Stimulated activated CD4-positive, alpha-beta T cell treated with anti-CD3 and anti-CD28 coated beads, Interleukin-1b, Interleukin-23, amount 100 ng/mL, for 24 hours (primary cell): ENCODE measurements at places on chromosomes 5 and 9.

DNA sequence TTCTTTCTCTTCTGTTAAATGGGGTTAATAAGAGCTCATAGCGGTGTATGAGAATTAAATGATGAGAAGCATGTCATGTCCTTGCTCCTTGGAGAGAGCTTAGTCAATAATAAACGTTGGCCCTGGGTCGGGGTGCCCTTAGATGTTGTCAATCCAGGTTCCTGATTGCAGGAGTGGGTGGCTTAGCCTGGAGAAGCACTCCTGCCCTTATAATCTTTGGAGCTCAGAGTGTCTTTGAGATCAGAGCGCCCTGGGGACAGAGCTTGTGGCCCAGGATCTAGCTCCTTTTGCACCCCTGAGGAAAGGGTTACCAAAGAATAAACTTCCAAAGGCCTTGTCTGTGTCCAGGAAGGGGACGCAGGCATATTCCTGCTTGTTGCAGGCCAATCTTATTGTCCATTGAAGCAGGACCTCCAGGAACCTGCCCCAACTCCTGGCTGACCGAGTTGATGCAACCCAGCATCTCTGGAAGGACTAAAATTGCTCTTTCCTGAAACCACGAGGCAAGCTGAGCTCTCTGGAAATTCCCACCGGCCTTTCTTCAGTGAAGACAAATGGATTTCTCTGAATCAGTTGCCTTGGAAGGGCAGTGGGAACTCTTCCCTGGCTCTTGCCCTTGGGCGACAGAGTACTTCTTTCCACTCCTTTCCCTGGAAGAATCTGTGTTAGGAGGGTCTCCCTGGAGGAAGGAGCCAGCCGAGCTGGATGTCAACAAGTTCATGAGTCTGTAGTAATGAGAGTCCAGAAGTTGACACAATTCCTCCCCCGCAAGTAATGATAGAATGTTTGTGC is 6.4 kb upstream of the AMBP start:
- no peak for DNase-seq

- no peak for DNase-seq
Observed at GRCh38 chr5:63727583-63727982, 234.7 kb downstream of the HTR1A start.

DNA sequence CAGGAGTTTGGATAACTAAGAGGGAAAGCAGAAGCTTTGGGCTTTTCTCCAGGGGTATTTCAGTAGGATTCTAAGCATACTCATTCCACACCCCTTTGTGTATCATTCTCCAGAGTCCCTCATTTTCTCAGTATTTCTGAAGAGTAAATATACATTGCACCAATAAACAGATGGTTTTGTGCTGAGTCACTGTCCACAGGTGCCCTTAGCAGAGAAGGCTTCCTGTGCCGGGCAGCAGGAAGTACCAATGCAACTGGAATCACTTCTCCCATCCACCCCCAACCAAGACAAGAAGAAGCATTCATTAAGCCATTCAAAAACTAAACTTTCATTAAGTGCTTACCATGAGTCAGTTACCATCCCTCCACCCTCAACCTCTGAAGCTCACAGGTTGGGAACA is 3.6 kb upstream of the CCNJL start:
- DNase-seq, result no peak

GRCh38 chr5:118185018-118185417 is 803.3 kb downstream of the DTWD2 start:
- no peak for DNase-seq

- no peak for DNase-seq
Observed at GRCh38 chr5:31682025-31682424, 43.1 kb downstream of the PDZD2 start.

DNA sequence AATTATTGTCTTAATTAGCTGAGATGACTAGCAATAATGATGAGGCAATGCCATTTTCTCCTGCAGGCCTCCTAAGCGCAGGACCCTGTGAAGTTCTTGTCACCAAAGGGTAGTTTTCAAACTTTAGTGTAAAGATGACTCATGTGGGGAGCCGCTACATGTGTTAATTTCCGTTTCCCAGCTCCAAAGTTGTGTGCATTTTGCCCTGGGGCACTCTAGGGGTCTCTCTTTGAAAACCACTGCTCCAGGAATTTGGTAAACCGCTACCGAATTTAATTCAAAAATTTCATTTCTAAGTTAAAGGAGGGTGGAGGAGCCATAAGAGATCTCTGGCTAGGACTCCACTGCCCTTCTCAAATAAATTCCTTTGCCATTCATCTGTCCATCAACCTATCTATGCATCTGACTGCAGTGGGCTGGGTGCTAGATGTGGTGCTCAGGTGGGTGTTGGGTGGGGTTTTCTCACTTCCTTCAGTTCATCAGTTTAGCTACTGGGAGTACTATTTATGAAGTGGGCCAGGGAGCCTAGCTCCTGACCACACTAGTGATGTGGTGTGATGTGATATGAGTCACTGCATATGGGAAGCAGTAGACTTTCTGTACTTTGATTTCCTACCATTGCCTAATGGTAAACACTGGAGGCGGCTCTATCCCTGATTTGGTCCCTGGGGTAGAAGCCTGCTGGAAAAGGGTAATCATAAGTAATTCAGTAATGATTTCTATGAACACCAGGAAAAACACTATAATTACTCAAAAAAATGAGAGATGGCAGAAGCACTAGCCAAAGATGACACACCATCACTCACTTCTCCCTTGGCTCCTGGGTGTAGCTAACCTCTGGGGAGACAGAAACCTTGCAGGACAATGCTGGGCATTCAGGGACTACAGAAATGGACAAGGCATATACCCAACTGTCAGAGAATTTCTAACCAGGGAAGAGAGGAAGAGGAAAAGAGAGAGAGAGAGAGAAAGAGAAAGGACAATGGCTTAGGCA is 4.0 kb upstream of the ZSWIM6 start:
- no peak for DNase-seq

- no peak for DNase-seq
Observed at GRCh38 chr5:116740771-116741170, 166.1 kb upstream of the SEMA6A start.

DNA sequence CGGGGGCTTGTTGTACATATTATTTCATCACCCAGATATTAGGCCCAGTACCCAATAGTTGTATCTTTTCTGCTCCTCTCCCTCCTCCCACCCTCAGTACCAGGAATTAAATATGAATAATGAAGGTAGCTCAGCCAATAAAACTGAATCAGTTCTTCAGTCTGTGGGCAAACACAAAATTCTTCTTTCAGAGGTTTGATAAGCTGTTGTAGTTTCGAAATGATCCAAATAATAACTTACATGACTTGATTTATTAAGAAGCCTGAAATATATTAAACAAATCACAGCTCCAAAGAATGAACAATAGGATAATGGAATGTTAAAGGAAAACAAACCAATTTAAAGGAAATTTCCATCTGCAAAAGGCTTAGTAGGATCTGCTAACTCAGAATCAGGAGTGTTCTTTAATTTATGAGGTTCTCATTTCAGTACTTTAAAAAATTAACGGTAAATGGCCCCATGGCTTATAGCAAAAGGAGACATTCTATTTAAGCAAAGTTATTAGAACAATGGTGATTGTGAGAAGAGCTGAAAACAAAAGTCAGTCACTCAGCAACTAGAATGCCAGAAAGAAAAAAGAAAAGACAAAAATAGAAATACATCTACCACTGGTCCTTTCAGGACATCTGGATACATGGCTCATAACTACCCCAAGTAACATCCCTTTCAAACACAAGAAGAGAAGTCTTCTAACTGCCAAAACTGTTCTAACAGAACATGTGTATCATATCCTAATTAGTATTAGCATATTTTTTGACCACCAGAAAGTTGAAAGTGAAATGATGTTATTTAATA is 62.4 kb downstream of the NR3C1 start:
- DNase-seq, result no peak

DNA sequence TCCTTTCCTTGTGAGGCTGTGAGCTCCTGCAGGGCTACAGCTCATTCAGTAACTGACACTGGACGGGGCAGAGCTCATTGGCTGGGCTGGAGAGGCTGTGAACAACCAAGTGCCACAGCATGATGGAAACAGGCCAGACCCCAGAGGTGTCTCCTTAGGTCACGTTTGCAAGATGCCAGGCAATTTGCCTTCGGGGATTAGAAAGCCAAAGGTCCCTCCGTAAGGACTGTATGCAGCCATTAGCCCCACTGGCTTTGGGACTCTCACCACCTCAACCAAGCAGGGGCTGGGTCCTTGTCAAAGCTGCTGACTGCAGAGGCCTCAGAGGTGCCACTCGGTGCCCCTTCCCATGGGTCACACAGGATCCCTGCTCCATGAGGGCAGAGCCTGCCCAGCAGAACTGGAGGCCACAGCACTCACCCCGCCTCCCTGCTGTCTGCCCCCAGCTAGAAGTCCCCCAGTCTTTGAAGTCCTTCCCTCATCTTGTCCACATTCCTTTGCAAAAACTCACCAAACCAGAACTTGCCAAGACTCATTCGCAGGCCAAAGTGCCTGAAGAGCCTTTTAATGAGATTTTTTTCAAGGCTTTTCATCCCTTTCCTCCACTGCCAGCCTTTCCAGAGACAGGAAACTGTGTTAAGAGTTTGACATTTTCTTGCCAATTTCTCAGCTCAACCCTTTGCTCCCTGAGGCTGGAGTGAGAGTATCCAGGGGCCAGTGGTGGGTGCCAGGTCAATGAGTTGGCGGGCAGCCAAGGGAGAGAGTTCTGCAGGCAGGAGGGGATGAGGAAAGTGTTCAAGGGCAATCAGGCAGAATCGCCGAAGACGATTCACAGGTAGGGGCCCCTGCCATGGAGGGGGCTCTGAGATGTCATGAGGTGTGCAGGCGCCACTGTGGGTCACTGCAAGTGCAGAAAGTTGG is 39.7 kb upstream of the SLC25A51 start:
- no peak for DNase-seq

- no peak for DNase-seq
Observed at GRCh38 chr5:132315529-132316067, 21.4 kb downstream of the SLC22A4 start.

DNA sequence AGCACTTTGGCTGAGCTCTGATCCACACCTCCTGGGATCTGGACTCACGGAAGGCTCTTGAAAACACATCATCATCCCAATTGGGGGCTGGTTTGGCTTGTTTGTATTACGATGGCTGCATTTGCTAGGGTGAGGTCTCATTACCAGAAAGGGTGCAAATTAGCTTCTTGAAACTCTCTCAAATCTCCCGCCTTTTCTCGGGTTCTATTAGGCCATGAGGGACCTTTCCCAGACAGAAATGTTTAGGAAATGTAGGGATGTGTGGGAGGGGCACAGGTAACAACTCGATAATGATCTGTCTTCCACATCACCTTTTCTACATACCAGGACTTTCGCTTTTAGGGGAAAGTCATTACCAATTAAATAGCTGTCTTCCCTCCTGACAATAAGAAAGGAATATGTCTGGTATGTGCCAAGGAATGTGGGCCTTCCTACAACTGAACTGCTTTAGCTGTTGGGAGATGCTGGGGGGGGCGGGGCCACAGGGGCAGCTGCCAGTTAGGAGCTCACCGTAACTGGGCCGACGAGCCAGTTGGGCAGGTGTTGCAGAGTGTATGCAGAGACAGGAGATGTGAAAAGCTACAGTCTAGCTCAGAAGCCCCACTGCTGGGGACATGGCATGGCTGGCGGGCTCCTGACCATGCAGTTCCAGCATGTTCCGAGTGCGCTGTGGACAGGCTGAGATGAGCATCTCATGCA is 71.2 kb downstream of the AK8 start:
- no peak for DNase-seq

DNA sequence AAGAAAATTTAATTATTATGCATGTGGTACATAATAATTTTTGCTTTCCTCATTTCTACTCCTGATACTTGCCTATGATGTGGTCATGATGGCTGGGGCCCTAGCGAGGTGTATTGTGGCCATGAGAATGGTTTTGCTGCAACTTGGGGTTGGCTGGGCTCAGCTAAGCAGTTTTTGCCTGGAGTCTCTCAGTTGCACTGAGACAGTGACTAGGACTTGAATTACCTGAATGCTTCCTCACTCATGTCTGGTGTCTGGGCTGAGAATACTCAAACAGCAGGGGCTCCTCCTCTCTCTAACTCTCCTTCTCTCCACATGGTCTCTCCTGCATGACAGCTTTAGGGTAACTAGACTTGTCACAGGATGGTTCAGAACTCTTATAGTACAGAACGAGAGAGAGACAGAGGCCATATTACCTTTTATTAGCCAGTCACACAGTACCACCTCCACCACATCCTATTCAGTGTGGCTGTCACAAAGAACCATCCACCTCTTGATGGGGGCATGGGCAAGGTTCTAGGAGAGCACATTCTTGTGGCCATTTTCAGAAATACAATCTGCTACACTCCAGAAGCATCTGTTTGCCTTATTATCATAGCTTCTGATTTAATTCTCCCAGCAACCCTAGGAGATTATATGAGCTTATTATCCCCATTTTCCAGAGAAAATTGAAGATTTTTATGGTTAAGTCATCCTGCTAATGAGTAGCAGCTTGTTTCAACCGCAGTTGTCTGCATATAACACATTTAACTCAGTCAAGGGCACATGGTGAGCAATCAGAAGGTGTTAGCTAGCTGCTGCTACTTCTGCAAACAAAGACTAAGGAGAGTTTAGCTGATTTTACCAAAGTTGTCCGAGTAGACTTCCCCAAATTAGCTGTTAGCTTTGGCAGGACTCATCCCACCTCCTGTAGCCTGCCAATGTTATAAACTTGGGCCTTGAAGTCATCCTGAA is 245.1 kb downstream of the DOCK8 start:
- no peak for DNase-seq

- no peak for DNase-seq
Observed at GRCh38 chr5:115343855-115344254, 47.4 kb upstream of the CCDC112 start.

DNA sequence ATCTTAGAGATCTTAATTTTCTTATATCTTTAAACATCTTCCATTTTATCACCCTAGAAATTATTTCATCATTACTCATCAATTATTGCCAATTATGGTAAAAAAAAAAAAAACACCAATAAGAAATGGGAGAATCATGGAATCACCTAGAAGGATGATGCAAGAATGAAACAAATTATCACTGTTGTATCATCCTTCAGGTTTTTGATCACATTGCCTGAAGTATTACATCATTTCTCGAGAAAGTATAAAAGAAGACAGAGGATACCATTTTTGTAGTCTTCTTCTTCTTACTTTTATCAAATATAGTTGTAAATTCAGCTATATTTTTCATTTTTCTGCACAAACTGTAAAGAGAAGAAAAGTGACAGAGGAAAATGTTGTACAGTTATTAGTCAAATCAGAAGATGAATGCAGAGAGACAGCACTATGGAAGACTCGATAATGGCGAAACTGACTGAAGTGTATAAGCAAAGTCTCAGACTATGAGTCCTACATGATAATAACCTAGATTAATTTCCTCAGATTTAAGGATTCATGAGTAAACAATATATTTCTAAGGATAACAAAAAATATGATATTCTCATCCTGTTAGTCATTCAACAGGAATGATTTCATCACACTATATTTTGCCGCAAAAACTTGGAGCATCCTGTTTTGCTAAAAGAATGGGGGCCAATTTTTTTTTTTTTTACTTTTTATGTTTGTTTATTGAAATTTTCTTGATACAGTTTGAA is 5.9 kb upstream of the STC2 start:
- DNase-seq, result no peak

DNA sequence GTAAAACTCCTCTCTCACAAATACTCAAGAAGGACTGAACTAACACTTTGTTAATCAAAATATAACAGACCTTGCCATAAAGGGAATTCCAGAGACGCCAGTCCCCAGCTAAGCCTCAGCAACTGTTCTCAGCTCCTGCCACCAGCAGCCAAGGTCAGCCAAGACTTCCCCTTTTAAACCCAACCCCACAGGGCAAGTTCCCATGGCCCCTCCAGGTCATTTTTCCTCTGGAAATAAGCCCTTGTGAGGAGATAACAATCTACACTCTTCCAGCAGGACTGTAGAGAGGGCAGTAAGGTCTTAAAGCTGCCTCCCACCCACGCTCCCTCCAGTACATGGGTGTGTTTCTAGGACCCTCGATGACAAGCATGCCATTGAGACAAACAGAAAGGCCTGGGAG is 78.3 kb downstream of the DPYSL3 start:
- DNase-seq, result no peak

- no peak for DNase-seq
Observed at GRCh38 chr9:135051316-135052038, 36.0 kb upstream of the OLFM1 start.
